Fibroblast of skin of abdomen (primary cell): ENCODE measurements at places on chromosomes 3 and 15.

DNA sequence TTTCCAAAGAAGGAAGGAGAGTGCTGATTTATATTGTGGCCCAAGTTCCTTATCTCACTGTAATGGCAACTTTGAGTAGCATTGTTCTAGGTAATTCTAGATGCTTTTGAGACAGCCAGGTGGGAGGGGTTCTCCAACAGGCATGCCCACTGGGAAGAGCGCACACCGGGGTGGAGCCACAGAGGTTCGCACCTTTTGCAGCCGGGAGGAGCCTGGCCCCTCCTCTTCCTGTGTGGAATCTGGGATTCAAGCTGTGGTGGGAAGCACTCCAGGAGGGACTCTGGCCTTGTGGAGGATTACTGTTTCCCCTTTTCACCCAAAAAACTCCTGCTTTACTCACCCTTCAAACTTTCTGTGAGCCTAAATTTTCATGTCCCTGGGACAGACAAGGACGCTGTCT lies 53.1 kb downstream of the CFAP20DC start:
- DNase-seq: no peak

- no peak for DNase-seq
Measured at GRCh38 chr3:5465183-5465582, 277.7 kb downstream of the EDEM1 start.

- no peak for DNase-seq
Measured at GRCh38 chr3:89104499-89104898, 2.9 kb upstream of the EPHA3 start.

- DNase-seq: no peak
Measured at GRCh38 chr3:121630355-121630754, 30.3 kb downstream of the HCLS1 start.

GRCh38 chr3:42697289-42698051 lies 5.1 kb downstream of the HHATL start:
- DNase-seq: no peak
